ENCODE measurements at places on chromosomes 11 and 22.
A peak's percentile ranks its signal among the peaks of the same experiment; 100 is the strongest.

GRCh38 chr11:78168539-78169477 is 19.6 kb downstream of the KCTD21 start:
- DNase-seq: peak; percentile 43

DNA sequence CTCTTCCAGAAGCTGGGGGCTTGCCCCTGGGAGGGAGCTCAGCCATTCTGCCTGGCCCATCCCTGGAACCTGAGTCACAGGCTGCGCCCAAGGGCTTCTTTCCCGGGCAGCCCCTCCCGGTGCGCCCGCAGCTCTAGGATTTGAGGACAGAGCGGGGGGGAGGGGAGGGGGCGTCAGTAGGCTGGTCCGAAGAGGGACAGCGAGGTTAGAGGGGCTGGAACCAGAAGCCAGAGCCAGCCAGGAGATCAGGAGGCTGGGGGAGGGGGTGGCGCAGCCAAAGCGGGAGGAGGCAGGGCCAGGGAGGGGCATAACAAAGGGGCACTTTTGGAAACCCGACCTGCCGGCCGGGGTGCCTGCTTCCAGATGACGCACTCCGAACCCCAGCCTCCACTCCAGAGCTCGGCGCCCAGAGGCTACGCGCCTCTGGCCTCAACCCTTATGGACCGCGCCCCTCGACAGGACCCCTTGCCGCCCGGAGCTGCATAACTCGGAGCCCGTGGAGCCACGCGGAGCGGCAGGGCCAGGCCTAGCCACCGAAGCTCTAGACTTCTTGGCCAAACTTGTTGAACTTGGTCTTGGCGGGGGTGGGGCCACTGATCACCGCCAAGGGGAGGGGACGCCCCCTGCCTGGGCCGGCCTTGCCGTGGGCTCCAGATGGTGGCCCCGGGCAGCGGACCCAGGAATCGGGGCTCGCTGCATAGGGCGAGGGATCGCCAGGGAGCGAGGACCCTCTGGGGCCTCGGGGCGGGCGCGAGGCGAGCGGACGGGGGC is 744 bp downstream of the PACSIN3 start:
- no peak for DNase-seq

- DNase-seq: no peak
These were observed 9.2 kb downstream of the SIPA1 start for GRCh38 chr11:65646958-65647701.

DNA sequence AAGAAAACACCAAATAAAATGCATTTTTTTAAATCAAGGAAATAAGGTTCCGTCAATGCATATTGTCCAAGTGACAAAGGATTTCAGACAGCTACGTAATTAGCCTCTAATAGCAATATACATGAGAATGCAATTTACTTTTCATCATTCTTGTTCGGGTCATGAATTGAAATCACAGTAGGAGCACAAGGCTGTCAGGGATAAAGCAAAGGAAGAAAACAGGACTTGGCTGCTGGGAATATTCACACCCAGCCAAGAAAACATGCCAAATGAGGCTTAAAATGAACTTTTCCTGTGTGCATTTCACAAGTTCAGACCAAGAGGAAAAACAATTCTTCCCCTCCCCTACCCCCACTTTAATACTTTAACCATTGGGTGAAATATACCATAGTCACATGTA is 188.6 kb downstream of the CWF19L2 start:
- no peak for DNase-seq

- DNase-seq: no peak
These were observed 5.4 kb downstream of the HINFP start for GRCh38 chr11:119126675-119127268.

- DNase-seq: no peak
These were observed 25.3 kb upstream of the LMO1 start for GRCh38 chr11:8288824-8289491.

DNA sequence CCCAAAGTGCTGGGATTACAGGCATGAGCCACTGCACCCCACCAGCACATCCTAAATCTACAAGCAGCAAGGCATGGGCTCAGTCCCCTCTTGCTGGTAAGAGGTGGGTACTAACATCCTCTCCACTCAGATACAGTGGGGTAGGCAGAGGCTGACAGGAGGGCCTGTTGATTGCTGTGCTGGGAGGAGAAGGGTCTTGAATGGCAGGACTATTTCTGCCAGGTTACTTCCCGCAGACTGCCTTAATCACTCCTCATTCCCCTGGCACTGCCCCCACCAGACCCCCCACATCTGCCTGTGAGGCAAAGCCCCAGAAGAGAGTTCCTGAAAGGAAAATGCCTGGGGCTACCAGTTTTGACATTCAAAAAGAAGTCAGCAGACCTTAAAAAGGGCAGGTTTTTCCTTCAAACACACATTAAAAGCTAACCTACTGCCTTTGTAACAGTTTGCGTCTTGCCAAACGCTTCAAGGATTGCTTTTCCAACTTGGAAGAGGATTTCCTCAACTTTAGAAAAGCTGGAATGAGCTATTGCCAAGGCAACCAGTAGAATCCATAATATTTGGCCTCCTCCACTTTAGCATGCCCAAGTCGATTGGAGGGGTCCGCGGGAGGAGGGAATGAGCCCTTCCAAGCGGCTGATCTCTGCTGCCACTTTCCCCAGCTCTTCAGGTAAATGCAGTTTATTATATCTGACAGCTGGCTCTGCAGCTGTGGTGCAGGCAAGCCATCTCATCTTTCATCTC is 62.0 kb downstream of the FDX1 start:
- DNase-seq: no peak

GRCh38 chr22:33918676-33919365 is 1.5 kb downstream of the LARGE1 start:
- DNase-seq: no peak

GRCh38 chr11:127804747-127805400 is 782.5 kb downstream of the ETS1 start:
- no peak for DNase-seq

DNA sequence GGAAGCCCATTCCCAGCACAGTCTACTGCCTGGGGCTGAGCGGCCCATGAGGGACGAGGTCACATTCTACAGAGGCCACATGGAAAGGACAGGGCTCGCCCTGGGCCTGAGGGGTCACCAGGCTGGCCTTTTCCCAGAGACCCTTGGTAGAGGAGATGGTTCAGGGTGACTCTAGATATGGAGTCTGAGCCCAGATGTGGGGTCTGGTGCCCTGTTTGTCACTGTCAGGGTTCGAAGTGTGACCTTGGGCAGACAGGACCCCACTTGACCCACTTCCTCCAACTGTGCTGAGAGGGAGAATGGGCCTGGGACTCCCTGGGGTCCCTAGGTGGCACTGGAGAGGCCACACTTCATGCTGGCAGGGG is 81.0 kb downstream of the MYEOV start:
- DNase-seq: no peak

- DNase-seq: no peak
These were observed 6.8 kb downstream of the OR4D10 start for GRCh38 chr11:59479906-59480305.

GRCh38 chr11:24124876-24125275 is 372.0 kb upstream of the LUZP2 start:
- DNase-seq: no peak

DNA sequence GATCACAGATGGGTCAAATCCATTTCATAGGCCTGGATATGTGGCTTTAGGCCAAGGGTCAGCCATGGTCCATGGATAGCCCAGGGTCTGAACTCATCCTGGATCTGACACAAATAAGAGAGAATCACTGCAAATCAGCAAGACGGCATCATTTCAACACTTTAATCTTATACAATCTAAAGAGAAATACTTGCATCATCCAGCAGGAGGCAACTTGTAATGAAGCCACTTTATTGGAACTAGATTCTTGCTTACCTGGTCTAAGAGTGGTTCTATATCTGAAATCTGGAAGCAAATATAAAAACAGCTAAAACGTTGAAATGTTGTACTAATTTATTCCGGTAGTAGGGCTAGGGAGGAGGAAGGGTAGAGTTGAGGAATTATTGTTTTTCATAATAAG is 870.1 kb downstream of the JRKL start:
- DNase-seq: no peak

- no peak for DNase-seq
These were observed 9.3 kb upstream of the FCHSD2 start for GRCh38 chr11:73151416-73151815.

DNA sequence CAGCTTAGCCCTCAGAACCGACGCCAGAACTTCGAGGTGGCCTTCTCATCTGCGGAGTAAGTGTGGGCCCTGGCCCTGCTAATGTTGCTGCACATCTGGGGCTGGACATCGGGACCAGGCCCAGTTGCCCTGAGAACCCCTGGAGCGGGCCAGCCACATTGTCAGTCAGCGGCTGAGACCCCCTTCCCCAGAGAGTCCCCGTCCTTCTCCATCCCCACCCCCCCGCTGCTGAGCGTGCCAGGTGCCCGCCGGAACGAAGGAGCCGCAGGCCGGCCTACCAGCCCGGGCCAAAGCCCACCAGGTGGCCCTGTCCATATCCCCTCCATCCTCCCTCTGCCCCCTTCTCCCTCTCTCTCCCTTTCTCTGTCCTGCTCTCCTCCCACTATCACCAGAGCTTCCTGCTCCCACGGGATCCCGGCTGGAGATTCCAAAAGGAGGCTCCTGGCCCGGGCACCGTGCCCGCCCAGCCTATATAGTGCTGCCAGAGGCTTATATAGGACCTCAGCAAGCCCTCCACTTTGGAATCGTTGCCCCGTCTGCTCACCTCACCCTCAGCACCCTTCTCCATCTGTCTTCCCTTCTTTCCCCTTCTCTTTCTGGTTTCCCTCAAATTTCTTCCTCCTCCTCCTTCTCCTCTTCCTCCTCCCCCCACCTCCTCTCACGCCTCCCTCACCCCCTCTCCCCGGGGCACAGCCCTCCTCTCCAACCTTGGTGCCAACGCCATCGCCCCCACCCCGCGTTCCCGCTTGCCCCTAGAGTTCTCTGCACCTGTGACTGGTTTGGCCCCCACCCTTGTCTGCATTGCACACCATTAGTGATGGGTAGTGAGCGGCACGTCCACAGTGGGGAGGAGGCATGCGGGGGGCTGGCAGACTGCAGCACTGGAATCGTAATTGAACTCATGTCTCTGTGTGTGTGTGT is 7.3 kb downstream of the SELENOM start:
- no peak for DNase-seq

DNA sequence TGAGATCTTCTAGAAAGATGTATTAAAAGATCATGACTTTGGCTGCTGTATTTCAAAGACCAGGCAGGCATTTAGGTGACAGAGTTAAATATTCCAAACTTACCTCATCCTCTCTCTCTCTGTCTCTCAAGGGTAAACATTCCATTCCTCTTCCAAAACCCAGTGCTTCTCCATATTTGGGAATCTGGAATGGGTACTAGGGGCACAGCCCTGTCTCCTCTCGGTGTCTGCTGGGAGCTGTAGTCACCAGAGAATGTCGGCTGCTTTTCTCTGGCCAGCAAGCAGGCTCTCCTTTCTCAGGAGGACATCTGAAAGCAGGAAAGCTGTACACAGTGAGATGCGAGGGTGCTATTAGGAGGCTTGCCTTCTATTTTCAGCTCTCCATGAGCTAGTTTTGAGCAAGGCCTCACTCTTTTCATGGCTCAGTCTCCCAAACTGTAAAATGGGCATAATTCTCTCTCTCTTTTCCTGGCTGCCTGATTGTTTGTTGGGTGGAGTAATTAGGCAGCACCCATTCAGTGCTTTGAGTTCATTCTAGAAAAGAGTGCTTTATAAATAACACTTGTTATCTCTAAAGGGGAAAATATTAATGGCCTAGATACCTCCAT is 9.3 kb upstream of the PEX26 start:
- no peak for DNase-seq

- DNase-seq: no peak
These were observed 11.2 kb downstream of the PNPLA5 start for GRCh38 chr22:43880541-43880991.

DNA sequence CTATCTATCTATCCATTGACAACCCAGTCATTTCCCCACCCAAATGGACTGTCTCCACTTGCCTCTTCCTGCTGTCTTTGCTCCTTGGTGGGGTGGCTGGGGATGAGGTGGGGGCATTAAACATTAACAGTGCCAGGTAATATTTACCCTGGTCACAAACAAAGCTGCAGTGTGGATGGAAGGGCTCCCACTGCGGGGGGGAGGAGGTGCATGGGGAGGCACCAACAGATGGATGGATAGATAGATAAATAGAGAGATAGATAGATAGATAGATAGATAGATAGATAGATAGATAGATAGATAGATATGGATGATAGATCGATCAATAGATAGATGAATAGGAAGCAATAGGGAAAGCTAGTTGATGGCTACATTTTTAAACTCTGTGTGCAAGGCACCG is 2.3 kb upstream of the FXYD2 start:
- no peak for DNase-seq

GRCh38 chr11:5242933-5243815 is 6.5 kb downstream of the HBG1 start:
- no peak for DNase-seq

GRCh38 chr11:117117681-117118080 is 19.5 kb upstream of the SIK3 start:
- no peak for DNase-seq

- no peak for DNase-seq
These were observed 1328.7 kb downstream of the TBC1D22A start for GRCh38 chr22:48091060-48091650.

DNA sequence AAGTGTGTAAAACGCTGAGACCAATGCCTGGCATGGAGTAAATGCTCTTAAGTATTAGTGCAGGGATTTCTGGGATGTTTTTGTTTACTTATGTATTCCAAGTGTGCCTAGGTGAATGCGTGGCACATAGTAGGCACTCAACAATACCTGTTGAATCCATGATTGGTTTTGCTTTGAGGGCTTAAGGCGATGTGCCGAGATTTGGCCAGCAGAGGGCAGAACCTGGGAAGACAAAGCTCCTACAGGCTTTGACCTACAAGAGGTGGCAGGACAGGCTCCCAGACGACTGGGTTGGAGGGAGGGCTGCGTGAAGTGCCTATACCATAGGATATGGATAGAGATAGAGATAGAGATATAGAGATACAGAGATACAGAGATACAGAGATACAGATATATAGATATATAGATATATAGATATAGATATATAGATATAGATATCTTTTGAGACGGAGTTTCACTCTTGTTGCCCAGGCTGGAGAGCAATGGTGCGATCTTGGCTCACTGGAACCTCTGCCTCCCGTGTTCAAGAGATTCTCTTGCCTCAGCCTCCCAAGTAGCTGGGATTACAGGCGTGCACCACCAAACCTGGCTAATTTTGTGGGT is 13.9 kb downstream of the KCNE3 start:
- DNase-seq: peak; percentile 18

DNA sequence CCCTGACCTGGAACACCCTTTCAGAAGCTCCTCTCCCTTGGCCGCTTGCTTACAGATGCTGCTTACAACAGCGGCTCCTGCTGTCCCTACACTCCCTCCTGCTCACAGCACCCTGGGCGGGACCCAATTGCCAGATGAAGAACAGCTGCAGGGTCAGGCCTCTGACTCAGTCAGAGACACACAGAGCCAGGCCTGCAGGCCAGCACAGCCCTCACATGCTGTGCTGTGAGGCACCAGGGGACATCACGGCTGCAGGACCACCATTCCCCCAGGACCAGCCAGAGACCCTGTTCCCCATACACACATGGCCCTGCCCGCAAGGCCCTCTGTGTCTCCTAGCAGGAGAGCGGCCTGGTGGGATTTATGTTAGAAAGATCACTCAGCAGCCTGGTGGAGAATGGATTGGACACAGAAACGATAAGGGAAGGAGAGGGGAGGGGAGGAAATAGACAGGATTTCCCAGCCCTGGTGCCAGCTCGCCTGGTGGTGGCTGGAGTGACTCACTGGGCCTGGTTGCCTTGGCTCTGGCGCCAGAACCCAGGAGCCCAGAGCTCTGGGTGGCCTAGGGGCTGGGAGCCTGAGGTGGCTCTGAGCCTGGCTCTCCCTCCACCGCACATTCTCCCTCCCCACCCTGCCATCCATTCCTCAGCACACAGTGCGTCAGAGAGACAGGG is 6.7 kb downstream of the CAPN5 start:
- peak; percentile 80 for DNase-seq

GRCh38 chr11:69904974-69905535 is 85.8 kb upstream of the FGF3 start:
- DNase-seq: no peak

All from AG04450 (cell line).